ENCODE measurements at places on chromosomes 6 and 20.

GRCh38 chr6:83183082-83183828 is 9.8 kb downstream of the PGM3 start:
- DNase-seq = no peak

GRCh38 chr20:51979226-51979625 is 176.9 kb upstream of the SALL4 start:
- no peak for DNase-seq

- DNase-seq = no peak
These were observed 126.3 kb downstream of the CARMIL1 start for GRCh38 chr6:25405442-25405841.

GRCh38 chr6:41739041-41739440 is 3.6 kb upstream of the TFEB start:
- no peak for DNase-seq

DNA sequence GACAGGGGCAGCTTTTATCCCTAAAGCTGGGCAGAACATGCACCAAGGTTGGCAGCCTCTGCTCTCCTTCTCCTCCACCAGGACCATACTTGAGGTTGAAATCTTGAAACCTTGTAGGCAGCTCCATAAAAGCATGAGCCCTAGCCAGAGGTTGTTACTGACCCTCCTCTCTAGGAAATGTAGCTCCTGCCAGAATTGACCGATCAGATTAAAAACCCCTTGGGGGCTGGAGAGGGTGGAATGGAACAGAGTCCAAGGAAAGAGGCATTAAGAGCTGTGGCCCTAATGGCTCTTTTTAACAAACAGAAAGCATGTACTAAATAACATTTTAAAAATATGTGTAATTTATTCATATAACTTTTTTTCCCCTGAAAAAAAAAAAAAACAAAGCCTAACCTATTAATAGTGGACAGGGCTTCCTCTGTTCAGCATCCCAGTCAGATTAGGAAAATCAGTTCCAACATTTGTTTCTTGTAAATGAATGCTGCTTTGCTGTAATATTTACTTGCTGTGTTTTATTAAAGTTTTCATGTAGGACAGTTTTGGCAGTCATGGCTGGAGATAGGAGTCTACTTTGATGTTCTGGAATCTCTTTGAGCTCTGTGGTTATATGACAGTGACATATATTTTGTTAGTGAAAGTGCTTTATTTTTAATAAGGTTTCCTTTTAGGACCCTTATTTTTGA is 41.3 kb downstream of the MTHFD1L start:
- DNase-seq = no peak

DNA sequence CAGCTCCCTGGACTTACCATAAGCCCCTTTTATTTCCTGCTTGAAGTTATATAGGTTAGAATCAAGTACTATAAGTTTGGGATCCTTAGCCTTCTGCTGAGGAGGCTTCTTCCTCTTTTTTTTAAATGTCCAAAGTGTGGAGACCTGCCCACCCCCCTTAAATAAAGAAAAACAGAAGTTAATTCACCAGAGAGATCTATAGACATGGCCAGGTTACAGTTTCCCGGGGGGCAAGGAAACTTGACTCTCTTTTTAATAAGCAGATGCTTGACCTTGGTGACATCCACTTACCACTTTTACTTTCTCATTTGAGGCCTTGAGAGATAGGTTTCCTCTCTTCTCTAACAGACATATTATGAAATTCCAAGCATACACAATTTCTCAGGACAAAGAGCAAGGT is 88.3 kb downstream of the BMP2 start:
- DNase-seq = no peak

- DNase-seq = no peak
These were observed 131.6 kb downstream of the RFX6 start for GRCh38 chr6:117008618-117009017.
